ENCODE measurements at places on chromosomes 7 and 10.

GRCh38 chr10:71217266-71218045 lies 5.1 kb downstream of the UNC5B start:
- peak; percentile 54 for DNase-seq

- no peak for DNase-seq
Observed at GRCh38 chr7:84022684-84023308, 171.8 kb downstream of the SEMA3A start.

- DNase-seq, result no peak
Observed at GRCh38 chr10:23291551-23292334, 52.9 kb downstream of the C10orf67 start.

- peak; percentile 94 for DNase-seq
Observed at GRCh38 chr7:73704640-73705550, 14.6 kb downstream of the STX1A start.

- DNase-seq, result no peak
Observed at GRCh38 chr10:75433216-75433615, 1.8 kb downstream of the LRMDA start.

DNA sequence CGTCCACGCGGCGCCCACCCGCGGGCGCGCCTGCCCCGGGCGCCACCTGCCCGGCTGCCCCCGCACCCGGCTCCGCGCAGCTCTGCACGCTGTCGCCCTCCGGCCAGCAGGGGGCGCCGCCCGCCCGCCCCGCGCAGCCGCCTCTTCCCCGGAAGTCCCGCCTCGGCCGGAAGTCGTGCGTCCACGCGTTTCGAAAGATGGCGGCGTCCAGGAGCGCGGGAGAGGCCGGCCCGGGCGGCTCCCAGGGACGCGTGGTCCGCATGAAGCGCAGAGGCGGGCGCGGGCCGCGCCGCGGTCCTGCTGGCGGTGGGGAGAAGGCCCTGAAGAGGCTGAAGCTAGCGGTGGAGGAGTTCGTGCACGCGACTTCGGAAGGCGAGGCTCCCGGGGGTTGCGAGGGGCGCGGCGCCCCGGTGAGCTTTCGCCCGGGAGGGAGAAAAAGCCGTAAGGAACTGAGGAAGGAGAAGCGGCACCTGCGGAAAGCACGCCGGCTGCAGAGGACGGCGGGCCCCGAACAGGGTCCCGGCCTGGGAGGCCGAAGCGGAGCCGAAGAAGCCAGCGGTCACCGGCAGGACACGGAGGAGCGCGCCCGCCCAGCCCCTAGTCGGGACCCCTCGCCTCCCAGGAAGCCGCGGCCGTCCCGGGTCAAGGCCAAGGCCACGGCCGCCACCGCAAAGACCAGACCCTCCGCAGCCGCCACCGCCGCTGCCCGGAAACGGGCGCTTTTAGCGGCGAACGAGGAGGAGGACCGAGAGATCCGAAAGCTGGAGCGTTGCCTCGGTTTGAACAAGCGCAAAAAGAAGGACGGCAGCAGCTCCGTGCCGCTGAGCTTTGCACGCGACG lies at the start of gene NOM1:
Gene NOM1, plus strand, starts transcription at position 172 of the 840 bp plus-strand sequence. Its CDS starts 26 bp downstream, at position 198.
- peak; percentile 85 for DNase-seq

DNA sequence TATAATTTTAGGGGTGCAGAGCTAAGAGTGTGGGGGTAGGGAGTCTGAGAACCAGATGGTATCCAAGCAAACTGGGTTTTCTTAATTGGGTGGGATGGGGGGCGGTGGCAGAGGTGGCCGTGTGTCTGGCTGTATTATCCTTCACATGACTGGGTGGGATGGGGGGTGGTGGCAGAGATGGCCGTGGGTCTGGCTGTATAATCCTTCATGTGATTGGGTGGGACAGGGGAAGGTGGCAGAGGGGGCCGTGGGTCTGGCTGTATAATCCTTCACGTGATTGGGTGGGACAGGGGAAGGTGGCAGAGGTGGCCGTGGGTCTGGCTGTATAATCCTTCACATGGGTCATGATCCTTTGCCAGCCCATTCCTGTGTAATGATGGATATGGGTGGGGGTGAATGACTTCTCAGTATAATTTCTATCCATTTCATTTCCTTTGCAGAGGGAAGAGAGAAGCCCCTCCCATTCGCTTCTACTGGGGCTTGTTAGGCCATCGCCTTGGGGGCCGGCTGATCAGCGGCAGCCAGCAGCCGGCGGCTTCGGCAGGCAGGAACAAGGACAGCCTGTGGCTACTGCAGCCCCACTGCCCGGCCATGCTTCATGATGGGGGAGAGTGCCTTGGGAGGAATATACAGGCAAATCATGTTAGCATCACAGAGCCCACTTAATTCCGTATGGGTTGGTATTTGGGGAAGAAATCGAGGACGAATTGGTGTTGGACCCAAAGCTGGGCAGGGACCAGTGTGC lies 179.6 kb upstream of the MKI67 start:
- no peak for DNase-seq

DNA sequence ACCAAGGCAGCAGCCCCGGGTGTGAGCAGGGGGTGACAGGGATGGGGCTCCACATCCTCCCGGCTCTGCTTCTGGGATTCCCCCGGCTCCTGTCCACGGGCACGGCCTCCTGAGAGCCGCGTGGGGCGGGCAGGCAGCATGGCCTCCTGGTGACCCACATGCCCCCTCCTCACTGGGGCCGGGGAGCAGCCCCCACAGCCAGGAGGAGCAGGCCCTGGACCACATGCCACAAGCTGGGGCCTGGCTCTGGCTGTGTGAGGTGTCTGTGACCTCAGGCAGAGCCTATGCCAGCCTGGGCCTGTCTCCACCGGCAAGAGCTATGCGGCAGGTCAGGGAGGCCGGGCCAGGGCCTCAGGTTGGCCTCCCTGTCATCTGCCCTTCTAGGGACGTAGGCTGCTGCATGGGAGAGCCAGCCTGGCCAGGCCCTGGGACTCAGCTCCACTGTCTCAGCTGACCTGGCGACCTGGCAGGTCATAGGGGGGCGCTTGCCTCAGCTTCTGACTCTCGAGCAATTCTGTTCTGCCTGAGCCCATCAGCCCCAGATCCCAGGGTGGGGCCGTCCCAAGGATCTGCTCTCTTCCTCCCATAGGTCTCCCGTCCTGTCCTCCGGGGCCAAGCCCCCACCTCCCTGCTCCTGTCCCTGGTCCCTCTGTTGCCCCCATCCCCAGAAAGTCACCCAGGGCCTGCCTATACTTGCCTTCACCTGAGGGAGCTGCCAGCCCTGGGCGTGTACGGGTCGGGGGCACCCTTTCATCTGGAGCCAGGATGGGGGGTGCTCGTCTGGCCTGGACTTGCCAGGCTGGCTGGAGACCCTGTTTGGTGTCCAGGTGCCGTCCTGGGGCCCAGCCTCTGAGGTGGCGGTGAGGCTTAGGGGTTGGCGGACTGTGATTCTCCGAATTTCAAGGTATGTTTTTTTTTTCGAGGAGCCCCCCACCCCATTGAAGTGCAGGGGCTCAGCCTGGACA lies 3.9 kb upstream of the TMEM184A start:
- DNase-seq, result no peak

GRCh38 chr7:138752518-138753149 lies 45.2 kb upstream of the TMEM213 start:
- DNase-seq, result no peak

DNA sequence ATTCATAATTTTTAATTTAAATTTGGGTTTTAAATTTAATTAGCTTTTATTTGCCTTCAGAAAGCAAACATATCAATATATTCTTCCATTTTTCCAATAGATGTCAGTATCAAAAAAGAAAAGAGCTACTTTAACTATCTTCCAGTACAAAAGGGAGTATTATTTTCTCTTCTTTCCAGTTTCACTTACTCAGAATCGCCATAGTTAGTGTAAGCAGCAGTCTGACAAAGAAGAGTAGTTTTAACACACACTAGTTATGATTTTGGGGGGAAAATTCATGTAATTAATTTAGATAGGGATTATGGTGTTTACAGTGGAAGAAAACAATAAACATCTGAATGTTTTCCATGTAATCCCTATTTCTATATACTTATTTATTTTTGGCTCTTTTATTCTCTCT lies 272.6 kb upstream of the DGKB start:
- no peak for DNase-seq
